ENCODE measurements at places on chromosomes 2 and 18. TPM values are rescaled to one million over a fixed set of nuclear protein-coding genes. Genes with fewer than 3 reads are reported as not detected.

DNA sequence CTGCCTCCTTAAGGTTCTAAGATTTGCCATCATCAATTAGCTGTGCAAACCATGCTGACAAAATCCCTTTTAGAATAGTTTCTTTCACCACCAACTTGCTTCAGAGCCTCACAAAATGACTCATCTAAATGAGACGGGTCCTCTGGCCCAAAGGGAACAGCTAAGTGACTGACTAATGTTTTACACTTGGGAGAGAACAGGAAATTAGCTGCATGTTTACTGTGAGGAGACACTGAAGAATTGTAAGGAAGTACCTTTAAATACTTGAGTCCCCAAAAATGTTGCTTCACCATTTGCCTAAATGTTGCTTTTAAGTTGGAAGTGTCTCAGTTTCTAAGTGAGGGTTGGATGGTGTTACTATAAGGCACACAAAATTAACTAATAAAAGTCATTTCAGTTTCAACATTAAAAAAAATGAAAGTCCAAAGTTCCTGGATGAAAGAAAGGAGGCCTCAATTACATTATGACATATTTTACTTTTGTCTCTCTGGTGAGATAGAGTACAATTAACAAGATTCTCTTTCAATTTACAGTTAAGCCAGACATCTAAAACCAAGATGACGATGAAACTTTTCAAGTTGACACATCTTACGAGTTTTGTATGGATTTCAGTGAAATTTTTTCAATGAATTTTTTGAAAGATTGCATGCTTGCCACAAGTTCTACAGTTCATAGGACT is 229.1 kb upstream of the FN1 start:
- no peak for DNase-seq

DNA sequence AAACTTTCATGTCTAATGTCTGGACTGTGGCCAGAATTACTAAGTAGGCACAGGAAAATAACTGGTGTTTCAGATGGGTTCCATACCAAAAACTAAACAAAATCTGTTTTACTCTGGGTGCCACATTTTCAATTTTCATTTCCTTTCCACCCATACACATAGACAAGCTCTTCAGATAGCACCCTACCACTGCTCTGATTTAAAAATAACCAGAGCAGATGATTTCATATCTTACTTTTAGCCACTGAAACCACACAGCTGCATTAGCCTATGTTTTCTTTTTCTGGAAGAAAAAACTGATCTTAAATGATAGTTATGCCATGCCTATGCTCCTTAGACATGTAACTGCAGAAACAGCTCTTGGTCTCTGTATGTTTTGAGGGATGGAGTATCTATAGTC is 647.6 kb downstream of the CPS1 start:
- no peak for DNase-seq

GRCh38 chr2:176174382-176174823 is 14.1 kb upstream of the HOXD1 start:
- no peak for DNase-seq

GRCh38 chr2:39188960-39189494 is 54.7 kb downstream of the CDKL4 start:
- no peak for DNase-seq

DNA sequence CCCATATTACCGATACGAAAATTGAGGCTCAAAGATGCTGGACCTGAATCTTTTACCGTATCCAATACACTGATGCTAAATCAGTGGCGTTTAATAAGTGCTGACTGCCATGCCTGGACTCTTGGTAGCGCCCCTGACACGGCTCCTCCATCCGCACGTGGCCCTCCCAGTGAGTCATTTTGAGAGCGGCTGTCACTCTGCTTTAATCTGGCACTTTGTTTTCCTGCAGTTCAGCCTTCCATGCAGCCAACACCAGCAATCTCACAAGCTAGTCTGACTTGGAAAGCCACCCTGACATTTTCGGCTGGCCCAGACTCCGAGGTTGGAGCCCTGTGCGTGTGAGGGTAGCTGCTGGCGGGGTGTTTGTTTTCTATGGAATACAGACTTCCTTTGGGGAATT is 155.1 kb upstream of the LMAN1 start:
- no peak for DNase-seq

- peak; percentile 61 for DNase-seq
Measured at GRCh38 chr18:43571078-43571689, 293.9 kb upstream of the SYT4 start.

- DNase-seq = no peak
Measured at GRCh38 chr18:79857082-79857671, 59.4 kb downstream of the KCNG2 start.

DNA sequence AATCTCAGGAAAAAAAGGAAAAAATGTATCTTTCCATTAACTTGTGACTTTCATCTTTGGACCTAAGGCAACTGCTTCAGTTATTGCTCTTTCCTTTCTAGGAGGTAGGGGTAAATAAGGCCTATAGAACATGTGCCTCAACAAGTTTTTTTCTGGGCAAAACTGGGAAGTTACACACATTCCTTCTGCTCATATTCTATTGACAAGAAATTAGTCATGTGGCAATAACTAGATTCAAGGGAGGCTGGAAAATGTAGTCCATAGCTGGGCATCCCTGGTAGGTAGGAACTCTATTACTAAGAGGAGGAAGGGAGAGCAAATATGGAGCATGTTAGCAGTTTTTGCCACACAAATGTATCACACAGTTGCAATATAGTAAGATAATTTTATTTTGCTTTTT is 37.7 kb upstream of the NEMP2 start:
- DNase-seq = no peak

DNA sequence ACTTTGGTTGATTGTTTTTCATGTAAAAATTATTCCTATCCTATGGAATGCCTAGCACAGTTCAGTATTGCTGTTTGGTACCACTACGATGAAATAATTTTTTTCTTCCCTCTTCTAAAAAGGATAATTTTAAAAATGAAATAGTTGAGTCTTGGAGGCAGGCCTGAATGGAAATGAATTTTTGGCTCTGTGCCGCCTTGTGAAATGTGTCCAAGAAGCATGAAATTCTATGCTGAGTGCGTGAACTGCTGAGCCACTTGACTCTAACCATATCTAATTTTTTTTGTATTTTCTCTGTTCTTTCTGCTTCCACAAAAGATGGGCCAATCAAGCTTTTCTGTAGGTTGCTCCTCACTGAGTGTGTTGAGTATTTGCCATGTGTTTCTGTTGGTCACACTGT is 95.0 kb downstream of the PRPF40A start:
- DNase-seq = no peak

- DNase-seq = no peak
Measured at GRCh38 chr2:1742681-1743395, 1.5 kb downstream of the PXDN start.

GRCh38 chr18:1062588-1062987 is 157.9 kb downstream of the ADCYAP1 start:
- DNase-seq = no peak

DNA sequence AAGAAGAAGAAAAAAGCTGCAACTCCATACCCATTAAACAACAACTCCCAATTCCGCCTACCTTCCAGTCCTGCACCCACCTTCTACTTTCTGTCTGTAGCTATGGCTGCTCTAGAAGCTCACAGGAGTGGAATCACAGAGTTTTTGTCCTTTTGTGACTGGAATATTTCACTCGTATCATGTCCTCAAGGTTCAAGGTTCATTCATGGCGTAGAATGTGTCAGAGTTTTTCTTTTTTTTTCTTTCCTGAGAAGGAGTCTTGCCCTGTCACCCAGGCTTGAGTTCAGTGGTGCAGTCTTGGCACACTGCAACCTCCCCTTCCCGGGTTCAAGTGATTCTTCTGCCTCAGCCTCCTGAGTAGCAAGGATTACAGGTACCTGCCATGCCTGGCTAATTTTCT is 97.4 kb upstream of the ODC1 start:
- DNase-seq = no peak

DNA sequence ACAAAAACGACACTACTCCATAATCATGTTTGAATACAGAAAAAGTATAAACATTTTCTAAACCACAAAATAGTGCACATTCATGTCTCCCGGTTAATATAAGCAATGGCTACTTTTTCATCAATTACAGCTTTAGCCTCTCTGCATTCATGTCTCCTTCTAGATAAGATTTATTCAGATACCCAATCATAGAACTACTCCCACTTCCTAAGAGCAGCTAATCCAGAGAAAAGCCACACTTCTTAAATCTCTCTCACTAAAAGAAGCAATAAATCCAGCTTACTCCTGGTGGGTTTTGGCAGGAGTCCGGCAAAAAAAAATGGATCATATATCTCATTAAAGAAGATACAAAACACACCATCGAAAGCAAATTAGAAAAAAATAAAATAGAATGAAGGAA is 20.1 kb downstream of the DSEL start:
- DNase-seq = no peak

- no peak for DNase-seq
Measured at GRCh38 chr2:113276216-113276760, 2.4 kb downstream of the PAX8 start.

- DNase-seq = peak; percentile 72
Measured at GRCh38 chr2:65130664-65131175, 814 bp upstream of the RAB1A start.

DNA sequence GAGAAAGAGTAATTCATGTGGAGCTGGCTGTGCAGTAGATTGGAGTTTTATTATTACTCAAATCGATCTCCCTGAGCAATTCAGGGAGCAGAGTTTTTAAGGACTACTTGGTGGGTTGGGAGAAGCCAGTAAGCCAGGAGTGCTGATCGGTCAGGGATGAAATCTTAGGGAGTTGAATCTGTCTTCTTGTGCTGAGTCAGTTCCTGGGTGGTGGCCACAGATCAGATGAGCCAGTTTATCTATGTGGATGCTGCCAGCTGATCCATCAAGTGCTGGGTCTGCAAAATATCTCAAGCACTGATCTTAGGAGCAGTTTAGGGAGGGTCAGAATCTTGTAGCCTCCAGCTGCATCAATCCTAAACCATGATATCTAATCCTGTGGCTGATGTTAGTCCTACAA is 17.0 kb upstream of the UGT1A8 start:
- DNase-seq = no peak

- DNase-seq = no peak
Measured at GRCh38 chr2:1791006-1791605, 46.8 kb upstream of the PXDN start.

DNA sequence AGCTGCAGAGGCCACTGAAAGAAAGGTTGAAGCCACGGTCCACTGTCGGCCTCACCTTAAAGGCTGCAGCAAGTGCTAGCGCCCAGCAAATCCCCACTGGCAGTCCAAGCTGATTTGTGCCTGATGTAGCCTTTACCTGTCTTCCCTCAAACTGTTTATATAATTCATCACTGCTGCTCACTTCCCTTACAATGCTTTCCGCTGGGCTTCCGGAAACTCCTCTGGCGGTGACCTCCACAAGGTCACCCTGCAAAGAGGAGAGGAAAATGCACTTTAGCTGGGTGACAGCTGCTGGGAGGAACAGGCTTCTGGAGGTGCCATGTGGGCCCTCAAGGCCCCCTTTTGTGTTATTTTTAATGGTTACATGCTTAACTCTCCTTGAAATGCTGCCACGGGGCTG is 126.2 kb downstream of the CMPK2 start:
- DNase-seq = no peak

DNA sequence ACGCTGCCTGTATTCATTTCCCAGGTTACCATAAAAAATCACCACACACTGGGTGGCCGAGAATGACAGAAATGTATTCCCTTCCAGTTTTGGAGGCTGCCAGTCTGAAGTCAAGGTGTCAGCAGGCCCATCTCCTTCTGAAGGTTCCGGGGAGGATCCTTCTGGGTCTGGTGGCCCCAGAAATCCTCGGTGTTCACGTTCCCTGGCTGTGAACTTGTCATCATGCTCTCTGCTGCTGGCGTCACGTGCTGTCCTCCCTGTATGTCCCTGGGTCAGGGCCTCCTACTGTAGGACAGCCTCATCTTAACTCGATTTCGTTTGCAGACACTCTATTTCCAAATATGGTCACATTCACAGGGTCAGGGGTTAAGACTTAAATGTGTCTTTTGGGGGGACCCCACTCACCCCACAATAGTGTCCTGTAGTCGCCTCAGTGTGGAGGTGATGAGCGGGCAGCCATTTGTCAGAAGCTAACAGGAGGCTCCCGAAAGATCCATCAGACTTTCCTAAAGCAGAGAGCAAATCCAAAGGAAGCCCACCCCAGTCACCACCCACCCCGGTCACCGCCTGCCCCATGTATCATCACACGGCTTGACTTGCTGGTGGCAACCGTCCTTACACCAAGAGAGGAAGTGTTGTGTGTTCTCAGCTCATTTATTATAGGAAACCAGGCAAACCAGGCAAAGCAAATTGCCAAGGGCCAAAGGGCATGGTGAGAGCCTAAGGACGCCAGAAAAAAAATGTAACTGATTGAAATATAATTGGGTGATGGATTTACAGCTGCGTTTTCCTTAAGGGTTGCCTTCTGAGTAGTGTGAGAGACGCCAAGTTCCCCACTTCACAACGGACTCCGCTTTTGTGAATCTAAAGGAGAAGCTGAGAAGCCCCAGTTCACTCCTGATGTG is 148.8 kb upstream of the ZNF236 start:
- DNase-seq = no peak

GRCh38 chr2:223562078-223562477 is 40.1 kb downstream of the SCG2 start:
- DNase-seq = no peak

DNA sequence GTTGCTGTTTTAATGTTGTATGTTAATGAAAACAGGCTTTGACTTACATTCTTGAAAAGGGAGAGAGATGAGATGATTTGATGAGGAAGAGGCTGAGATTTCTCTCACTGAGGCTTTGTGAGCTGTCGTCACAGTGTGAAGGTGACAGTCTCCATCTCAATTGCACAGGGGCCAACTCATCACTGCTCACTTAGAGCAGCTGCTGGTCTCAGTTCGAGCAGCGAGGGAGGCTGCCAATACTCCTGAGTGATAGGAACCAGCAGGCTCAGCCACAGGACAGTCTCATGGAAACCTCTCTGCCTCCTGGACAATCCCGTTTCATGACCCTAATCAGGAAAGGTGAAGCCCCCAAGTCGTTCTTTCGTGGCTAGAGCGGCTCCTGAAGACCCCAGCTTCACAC is 170.7 kb upstream of the SOX11 start:
- DNase-seq = no peak

GRCh38 chr18:46686186-46686585 is 29.2 kb upstream of the LOXHD1 start:
- no peak for DNase-seq

GRCh38 chr2:159187106-159187505 is 99.4 kb downstream of the WDSUB1 start:
- no peak for DNase-seq

Gene ALPG
- total RNA-seq = not detected

Gene HOXD10
- total RNA-seq = not detected

Gene TBR1
- not detected for total RNA-seq

Gene APCDD1
- not detected for total RNA-seq

Gene DOCK10
- not detected for total RNA-seq

Gene GRP
- not detected for total RNA-seq

Gene SP5
- total RNA-seq = 12.8 TPM

Gene RAB27B
- total RNA-seq = 4.9 TPM

Gene CLIP4
- 11.3 TPM for total RNA-seq

Gene SERPINB11
- not detected for total RNA-seq

Gene GALR1
- not detected for total RNA-seq

Gene REG3G
- not detected for total RNA-seq

Gene GPR39
- total RNA-seq = 18.0 TPM

Gene POTEI
- total RNA-seq = 0.08 TPM

Gene CDH20
- not detected for total RNA-seq

Gene SLC4A5
- not detected for total RNA-seq

Gene SLC19A3
- total RNA-seq = 0.03 TPM

Gene SUCLG1
- total RNA-seq = 39.8 TPM

Gene MEIS1
- 3.1 TPM for total RNA-seq

Measured in HT-29 (cell line).